ENCODE measurements at places on chromosomes 11 and 22.

- no peak for DNase-seq
These were observed 29.0 kb downstream of the MRTFA start for GRCh38 chr22:40607506-40607905.

GRCh38 chr22:41725510-41726110 is 26.3 kb downstream of the MEI1 start:
- DNase-seq, result no peak

- DNase-seq, result no peak
These were observed 12.0 kb downstream of the UPK3A start for GRCh38 chr22:45296628-45297297.

GRCh38 chr11:42778193-42778592 is 533.6 kb upstream of the API5 start:
- no peak for DNase-seq

GRCh38 chr22:45881524-45881875 is 95.5 kb downstream of the WNT7B start:
- DNase-seq, result no peak

DNA sequence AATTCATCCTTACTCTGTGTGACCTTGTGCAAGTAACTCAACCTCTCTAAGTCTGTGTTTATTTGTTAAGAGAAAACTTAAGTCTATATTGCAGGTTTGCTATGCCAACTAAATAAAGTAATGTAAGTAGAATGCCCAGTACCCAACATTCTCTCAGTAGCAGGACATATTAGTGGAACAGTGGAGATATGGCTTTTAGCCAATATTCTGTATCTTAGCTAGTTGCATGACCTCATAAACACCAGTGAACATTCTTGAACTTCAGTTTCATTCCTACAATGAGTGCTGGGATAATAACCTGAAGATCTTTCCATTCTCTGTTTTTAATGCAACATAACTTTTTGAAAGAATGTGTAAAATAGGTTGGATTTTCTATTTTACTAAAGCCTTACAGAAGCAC is 77.0 kb downstream of the RAB38 start:
- DNase-seq, result peak; percentile 2

DNA sequence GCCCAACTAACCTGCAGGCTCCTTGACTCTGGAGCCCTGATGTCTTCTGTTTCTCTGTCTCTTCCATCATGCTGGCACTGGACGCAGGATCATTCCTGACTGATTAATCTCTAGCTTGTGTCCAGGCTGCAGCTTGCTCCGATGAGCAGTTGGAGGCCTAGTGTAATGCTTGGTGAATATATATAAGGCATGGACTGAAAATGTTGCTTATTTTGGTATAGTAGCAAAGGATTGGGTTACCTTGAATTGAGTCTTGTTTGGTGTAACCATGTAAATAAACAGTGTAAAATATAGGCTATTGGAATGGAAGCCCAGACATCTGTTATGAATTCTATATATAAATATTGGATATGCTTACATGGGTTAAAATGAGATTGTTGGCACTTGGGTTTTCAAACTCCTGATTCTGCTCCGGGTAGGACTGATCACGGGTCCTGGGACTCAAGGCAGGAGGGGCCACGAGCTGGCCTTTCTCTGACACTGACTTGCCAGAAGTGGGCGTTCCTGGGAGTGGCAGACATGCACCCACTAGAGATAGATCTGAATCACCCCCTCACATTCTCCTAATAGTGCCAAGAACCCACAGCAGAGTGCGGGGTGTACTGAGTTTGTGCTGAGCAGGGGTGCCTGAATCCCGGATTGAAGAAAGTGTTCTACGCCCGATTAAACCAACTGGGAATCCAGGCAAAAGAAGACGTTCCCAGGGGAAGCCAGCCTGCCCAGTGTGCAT is 25.8 kb downstream of the LRP5 start:
- peak; percentile 44 for DNase-seq
